C1 segment of cervical spinal cord (tissue), 14 donors: ENCODE measurements at places on chromosomes 3 and 15.

DNA sequence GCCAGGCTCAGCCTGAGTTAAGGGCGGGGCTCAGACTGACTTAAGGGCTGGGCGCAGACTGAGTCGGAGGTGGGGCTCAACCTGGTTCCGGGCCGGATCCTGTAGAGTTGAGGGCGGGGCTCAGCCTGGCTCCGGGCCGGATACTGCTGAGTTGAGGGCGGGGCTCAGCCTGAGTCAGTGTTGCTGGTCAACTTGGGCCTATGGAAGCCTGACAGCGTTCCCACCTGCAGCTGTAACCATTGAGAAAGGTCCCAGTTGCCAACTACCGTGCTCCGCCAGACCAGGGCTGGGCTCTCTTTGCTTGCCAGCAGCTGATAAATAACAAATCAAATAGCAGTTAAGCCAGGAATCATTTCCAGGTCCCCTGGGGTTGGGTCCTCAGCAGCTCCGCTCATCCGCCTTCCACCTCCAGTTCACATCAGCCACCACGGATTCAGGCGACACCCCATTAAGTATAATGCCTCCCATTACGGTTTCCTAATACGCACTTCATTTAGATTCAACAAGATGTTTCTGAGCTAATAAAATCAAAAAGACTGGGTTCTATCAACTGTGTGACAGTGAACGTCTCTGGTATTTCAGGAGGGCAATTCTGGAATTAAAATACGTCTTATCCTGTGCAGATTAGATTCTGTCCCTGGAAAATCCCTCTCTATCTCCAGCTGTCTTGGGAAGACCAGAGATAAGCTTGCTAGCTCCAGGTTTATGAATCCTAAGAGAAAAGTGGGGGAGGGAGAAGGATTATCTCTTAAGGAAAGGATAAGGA is 7.3 kb downstream of the GRIP2 start:
- no peak for DNase-seq

DNA sequence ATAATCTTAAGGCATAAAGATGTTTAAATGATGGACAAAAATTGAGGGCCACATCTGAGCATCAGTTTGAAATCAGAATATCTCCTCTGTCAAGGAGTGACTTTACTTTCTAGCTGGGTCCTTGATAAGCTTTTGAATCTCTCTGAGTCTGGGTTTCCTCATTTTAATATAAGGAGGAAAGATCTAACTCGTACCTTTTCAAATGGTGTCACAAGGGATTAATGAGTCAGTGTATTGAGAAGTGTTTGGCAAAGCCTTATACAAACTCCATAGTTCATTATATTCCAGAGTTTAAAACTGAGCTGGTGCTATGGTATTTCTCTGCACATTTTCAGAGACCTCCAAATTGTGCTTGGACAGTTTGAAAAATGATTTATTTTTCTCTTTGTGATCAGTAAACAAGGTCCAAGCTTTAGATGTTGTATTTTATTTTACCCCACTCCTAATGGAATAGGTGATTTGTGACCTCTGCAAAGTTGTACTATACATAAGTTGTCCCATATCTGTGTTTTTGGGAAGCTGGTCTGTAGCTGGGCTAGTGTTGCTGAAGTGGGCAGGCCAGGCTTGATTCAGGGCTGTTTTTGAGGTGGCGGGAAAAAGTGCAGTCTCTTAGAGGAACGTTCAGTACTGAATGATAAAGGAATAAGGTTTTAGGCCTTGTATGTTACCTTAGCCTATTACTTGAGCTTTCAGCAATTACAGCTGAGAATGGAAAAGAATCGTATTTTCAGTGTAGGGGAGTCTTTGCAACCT is 5.6 kb downstream of the FNDC3B start:
- no peak for DNase-seq

DNA sequence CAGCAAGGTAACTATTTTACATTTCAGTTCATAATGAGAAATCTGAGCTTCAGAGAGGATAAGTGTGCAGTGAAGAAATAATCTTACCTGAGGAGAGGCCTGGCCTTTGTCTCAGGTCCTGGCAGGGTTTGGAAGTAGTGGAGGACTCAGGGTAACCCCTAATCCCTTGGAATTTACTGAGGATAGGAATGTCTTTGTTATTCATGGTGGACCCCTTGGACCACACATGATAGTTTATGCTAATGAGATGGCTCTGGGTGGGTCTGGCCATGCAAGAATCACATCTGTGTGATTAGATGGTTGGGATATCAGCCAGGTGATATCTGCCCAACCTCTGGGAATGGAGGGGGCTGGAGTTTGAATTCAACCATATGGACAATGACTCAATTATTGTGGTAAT is 65.0 kb upstream of the DAZL start:
- no peak for DNase-seq

GRCh38 chr3:115766587-115767482 is 143.5 kb downstream of the GAP43 start:
- no peak for DNase-seq

DNA sequence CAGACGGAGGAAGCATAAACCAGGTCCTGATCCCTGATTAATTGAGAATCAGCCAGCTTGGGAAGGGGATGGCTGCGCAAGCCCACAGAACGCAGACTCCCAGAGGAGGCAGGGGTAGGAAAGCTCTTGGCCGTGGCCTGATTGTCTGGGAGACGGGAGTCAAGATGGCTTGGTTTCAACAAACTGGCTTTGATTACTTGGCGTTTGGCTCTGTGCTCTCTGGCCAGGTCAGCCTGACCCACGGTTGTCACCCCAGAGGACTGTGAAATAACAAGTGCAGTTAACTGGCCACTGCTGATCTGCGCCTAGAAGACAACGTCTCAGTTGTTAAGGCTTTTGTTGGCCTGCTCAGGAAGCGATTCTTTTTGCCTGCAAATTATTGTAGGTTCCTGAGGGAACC is 387.0 kb upstream of the PROK2 start:
- DNase-seq, result peak; percentile 76

DNA sequence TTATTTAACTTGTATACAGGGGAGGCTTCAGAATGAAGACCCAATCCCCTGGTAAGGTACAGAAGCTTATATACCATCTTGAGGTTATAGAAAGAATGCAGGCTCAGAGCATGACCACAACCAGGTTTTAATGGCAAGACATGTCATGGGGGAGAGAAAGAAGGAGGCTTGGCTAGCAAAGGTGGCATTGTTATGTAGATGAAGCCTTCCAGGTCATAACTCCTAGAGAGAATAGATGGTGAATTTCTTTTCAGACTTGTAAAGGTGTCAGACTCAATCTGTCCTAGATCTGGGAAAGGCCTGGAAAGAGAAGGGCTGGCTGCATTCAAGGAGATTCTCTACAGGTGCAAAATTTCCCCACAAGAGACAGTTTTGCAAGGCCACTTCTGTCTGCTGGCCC is 99.4 kb upstream of the CTDSPL start:
- DNase-seq, result no peak

GRCh38 chr3:133965906-133966305 is 63.8 kb downstream of the SLCO2A1 start:
- DNase-seq, result no peak
